NT2/D1 (cell line): ENCODE measurements at places on chromosomes 16 and 17.

GRCh38 chr17:44326861-44327444 lies 2.3 kb upstream of the SLC25A39 start:
- DNase-seq: peak; percentile 89

DNA sequence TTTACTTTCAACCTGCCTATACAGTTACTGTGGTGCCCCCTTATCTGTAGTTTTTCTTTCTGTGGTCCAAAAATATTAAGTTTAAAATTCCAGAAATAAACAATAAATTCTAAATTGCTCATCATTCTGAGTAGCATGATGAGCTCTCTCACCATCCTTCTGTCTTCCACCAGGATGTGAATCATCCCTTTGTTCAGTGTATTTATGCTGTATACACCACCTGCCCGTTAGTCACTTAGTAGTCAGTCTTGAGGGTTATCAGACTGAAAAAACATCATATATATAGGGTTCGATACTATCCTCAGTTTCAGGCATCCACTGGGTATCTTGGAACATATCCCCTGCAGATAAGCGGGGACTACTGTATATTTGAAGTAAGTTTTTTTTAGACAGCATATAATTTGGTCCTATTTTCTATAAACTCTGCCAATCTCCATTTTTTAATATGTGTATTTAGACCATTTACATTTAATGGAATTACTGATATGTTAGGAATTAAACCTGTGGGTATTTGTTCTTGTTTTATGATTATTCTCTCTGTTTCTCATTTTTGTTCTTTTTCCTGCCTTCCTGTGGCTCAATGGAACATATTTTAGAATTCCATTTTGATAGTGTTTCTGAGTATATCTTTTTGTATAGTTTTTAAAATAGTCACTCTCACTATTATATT lies 31.0 kb downstream of the TBX21 start:
- no peak for DNase-seq

DNA sequence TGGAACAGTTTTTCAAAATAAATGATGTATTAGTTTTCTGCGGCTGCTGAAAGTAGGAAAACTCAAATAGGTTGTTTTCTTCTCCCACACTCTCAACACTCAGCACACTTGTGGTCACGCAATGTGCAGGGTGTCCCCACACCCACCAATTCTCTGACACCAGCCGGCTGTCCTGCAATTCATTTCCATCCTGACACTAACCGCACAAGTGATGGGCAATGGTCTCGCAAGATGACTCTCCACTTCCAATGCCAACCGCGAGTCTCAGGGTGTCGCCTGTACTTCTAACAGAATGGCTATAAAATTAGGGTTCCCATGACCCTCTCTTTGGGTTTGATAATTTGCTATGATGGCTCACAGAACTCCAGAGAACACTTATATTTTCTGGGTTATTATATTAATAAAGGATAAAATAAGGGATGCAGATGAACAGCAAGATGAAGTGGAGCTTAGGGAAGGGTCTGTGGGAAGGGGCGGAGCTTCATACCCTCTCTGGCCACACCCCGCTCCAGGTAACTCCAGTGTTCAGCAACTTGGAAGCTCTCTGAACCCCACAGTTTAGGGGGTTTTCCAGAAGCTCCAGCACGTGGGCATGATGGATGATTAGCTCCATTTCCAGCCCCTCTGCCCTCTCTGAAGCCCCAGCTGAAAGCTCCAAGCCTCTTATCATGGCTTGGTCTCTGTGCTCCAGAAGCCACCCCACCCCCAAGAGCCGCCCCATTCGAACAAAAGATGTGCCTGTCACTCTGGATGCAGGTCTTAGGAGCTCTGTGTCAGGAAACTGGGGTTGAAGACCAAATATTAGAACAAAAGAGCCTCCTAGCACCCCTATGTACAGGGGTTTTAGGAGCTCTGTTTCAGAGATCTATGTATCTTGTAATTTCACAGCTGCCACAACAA lies 19.8 kb downstream of the TAF1C start:
- no peak for DNase-seq

DNA sequence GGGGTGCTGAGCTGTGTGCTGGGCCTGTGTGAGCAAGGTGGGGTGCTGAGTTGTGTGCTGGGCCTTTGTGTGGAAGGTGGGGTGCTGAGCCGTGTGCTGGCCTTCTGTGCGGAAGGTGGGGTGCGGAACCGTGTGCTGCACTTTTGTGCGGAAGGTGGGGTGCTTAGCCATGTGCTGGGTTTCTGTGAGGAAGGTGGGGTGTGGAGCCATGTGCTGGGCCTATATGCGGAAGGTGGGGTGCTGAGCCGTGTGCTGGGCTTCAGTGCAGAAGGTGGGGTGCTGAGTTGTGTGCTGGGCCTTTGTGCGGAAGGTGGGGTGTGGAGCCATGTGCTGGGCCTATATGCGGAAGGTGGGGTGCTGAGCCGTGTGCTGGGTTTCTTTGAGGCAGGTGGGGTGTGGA lies 555.4 kb upstream of the EEF2KMT start:
- no peak for DNase-seq

DNA sequence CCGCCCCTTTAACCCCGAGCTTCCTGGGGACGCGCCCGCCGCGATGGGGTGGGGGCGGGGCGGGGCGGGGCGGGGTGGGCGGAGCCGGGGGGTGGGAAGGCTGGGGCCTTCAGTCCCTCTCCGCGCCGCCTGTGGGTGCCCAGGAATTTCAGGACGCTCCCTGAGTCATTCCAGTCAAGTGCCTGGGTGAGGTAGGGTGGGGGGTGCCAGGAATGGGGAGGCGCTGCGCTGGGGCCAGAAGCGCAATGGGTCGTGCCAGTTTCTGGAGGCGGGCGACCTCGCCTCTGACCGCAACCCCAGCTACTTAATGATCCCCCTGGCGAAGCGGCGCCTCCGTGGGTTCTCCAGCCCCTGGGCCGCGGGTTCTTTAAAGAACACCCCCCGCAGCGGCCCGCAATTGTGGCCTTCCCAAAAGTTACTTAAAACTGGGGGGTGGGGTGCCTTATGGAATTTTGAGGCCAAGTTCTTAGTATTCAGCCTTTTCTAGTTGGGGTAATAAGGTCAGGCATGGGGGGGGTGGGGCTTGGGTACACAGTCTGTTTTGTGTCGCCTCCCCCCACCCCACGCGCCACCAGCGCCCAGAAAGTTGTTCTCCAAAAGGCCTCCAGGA lies 826 bp upstream of the GSE1 start:
- DNase-seq: no peak

- no peak for DNase-seq
Observed at GRCh38 chr17:68782789-68783188, 172.4 kb downstream of the ABCA8 start.

- no peak for DNase-seq
Observed at GRCh38 chr17:76272541-76273444, 7.6 kb downstream of the UBALD2 start.

GRCh38 chr17:17297217-17297616 lies 6.0 kb upstream of the NT5M start:
- no peak for DNase-seq

DNA sequence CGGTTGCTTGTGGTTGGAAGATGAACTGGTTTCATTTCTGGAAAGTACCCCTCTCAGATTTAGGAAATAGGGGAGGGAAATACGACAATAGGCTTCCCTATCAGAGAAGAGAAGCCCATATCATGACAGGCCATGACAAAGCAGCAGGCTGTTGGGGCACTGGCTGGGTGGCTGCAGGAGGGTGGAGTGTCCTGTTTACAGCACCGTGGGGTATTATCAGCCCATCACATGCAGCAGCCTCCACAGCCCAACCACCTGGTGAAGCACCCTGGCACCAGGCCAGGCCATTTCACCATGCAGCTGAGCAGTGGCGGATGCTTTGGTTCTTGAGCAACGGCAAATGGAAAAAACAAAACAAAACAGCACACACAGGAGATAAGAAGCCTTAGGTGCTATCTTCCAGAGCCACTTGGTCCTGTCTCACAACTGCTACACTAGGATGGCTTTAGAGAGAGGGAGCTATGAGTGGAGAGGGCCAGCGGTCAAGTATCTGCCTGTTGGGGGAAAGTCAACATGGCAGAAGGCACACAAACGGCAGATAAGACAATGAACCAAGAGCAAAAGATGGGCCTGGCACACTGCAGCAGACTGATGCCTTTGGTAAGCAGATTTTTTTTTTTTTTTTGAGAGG lies 24.2 kb downstream of the FAM117A start:
- DNase-seq: no peak

- no peak for DNase-seq
Observed at GRCh38 chr17:5526821-5527598, 40.6 kb downstream of the MIS12 start.

- DNase-seq: no peak
Observed at GRCh38 chr16:89484923-89485679, 5.3 kb downstream of the ANKRD11 start.
